ENCODE measurements at places on chromosomes 12 and 14.

GRCh38 chr14:39023939-39024871 lies 78.8 kb downstream of the SEC23A start:
- DNase-seq, result no peak

- no peak for DNase-seq
Observed at GRCh38 chr14:61477712-61478462, 156.5 kb downstream of the PRKCH start.

GRCh38 chr14:65164825-65165135 lies 62.5 kb upstream of the MAX start:
- no peak for DNase-seq

GRCh38 chr12:41380878-41381277 lies 192.8 kb downstream of the PDZRN4 start:
- DNase-seq, result no peak

DNA sequence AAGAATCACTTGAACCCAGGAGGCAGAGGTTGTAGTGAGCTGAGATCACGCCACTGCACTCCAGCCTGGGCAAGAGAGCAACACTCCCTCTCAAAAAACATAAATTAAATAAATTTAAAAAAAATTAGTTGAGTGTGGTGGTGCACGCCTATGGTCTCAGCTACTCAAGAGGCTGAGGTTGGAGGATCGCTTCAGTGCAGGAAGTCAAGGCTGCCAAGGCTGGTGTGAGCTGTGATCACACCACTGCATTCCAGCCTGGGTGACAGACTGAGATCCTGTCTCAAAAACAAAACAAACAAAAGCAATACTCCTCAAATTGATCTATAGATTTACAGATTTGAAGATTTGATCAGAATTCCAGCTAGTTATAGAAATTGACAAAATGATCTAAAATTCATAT lies 92.7 kb upstream of the RESF1 start:
- no peak for DNase-seq

DNA sequence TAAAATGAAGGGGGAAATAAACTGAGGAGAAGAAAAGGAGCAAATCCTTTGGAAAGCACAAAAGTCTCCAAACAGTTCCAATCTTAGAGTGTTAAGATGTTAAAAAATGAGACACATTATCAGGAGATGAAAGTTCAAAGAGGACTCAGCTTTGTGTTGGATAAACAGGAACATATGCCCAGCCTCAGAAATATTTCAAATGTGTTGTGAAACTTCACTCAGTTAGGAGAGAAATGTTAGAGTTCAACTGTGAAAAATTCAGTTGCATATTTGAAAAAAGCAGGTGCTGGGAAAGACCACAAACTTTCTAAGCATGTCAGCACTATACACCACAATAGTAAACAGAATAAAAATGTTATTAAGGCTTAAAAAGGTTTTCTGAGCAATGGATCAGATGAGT lies 136.8 kb upstream of the PRKD1 start:
- no peak for DNase-seq

GRCh38 chr14:31965071-31965734 lies 111.9 kb upstream of the ARHGAP5 start:
- DNase-seq, result no peak

DNA sequence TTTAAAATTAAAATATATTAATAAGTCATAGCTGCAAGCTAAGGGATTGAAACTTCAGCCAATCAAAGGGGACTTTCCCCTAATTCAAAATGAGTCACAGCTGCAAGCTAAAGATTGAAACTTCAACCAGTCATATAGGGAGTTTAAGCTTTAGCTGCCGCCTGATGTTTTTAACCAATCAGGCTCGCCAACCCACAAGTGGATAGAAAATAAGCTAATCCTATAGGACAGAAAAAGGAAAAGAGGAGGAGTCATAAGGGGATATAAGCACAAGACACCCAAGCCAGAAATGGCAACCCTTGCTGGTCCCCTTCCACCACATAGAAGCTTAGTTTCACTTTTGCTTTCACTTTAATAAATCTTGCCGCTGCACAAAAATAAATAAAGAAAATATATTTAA lies 1154.6 kb downstream of the GALC start:
- no peak for DNase-seq

GRCh38 chr12:84702001-84702400 lies 210.6 kb downstream of the SLC6A15 start:
- DNase-seq, result no peak

GRCh38 chr12:7899755-7900154 lies 27.0 kb upstream of the SLC2A14 start:
- DNase-seq, result no peak

DNA sequence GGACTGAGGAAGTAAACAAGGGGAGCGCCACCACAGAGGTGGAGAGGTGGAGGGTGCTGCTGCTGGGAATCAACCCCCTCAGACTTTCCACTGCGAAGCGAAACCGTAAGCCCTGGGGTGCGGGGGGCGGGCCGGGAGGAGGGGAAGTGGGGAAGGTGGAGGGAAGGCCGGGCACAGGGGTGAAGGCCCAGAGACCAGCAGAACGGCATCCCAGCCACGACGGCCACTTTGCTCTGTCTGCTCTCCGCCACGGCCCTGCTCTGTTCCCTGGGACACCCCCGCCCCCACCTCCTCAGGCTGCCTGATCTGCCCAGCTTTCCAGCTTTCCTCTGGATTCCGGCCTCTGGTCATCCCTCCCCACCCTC lies at the start of gene LAG3:
Gene LAG3 (plus strand): TSS at position 190 of the 365 bp plus-strand sequence. CDS start 333 bp downstream, outside the sequence.
- no peak for DNase-seq

GRCh38 chr14:102955636-102956408 lies 33.4 kb downstream of the AMN start:
- no peak for DNase-seq

- DNase-seq, result no peak
Observed at GRCh38 chr12:62613081-62613480, 146.5 kb downstream of the MON2 start.

DNA sequence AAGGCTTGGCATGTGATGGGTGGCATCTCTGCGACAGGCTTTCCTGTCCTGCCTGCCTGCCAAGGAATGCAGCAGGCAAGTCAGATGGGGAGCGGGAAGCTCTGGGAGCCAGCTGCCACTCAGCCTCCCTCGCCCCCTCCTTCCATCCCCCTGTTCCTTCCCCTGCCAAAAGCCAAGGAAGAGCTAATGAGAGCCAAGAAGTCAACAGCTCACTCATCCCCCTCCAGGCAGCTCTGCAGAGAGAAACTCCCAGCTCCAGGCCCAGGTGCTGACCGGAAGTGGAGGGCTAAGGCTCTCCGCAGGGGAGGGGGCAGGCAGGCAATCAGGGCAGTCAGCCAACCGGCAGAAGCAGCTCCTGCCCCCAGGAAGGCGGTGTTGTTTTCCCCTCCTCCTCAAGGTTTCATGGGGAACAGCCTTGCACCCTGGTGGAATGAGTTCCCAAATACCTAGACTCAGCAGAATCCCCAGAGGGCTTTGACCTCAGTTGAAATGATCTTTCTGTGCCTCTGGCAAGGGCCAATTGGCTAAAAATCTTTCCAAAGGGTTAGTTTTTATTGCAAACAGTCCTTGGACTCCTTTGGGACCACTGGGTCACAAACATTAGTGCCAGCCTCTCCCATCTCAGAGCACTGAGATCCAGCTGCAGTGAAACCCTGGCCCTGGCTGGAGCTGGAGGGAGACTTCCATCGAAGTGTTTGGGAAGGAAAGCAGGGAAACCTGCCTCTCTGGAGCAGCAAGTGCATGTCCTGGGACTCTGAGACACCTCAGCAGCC lies 349.1 kb downstream of the DPF3 start:
- DNase-seq, result no peak

DNA sequence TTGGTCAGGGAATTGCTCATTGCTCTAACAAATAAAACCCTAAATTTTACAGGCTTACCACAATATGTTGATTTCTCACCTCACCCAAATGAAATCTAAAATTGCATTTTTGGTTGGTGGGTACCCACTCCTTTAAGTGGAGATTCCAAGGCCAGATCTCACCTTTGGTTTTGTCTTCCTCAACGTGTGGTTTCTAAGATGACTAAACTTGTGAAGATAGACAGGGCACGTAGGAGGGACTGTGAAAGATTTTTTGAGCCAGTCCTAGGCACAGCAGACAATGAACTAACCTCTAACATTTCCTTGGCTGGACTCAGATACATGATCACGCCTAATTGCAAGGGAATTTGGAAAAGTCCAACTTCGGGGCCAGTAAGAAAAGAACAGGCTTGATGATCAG lies 1003.9 kb downstream of the FLRT2 start:
- no peak for DNase-seq

DNA sequence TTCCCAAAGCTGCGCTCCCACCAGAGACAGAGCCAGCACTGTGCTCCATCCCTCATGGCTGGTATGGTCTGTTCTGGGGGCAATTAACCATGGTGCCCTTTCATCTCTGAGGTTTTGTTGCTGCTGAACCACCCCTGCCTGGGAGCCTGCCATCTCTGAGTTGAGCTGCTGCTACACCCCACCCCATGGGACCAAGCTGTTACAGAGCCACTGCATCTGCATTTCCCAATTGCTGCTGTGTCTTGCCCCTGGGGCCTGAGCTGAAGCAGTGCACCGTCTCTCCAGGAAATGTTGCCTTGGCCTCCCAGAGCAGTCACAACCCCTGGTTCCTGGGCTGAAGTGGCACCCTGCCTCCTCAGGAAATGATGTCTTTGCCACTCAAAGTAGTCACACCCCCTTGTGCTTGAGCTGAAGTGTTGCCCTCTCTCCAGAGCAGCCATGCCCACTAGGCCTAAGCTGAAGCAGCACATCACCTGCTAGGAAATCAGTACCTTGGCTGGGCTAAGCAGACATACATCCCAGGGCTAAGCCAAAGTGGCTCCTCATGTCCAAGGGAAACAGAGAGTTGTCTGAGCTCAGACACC lies 140.3 kb downstream of the RERGL start:
- no peak for DNase-seq

DNA sequence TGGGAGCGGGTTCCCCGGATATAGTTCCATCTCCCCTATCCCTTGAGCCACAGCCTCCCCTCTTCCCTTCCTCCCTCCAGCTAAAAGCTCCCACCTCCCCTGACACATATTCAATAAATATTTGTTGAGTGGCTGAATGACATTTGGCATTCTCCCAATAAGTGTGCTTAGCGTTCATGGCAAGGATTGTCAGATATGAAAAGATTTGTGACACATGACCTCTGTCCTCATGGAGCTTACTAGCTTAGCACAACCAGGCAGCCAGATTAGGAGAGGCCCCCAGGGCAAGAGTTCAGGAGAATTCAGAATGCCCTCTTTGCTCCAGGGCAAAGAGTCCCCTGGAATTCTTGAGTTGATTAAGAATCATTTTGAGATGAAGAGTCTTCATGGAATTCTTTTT lies 22.5 kb upstream of the SLC6A12 start:
- no peak for DNase-seq

Measured in stimulated activated CD4-positive, alpha-beta T cell treated with anti-CD3 and anti-CD28 coated beads, Interleukin-1b, Interleukin-23, amount 100 ng/mL, for 1 hour (primary cell).